ENCODE measurements at places on chromosomes 12 and 14.

DNA sequence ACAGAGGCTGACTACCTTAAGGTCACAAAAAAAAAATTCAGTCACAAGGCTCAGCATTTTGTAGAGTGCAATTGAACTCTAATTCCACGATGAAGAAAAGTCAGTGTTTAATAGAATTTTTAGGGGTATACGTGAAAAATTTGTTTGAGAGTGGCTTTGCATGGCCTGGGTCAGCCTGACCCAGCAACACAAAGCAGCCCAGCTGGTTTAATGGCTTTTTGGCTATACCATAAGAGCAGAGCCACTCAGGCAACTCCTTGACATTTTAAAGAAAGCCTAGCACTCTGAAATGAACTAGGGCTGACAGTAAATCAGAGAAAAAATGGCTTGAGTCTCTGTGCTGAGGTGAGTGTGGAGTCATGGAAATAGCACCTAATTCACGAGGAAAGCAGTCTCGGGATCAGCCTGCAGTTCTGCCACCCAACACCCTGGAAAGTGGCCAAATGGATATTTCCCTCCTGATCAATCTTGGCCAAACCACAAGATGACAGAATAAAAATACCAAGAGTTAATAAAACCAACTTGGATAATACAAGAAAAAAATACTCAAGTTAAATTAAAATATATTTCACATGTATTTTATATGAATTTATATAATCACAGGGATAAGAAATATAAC lies 59.5 kb downstream of the GALNT4 start:
- no peak for DNase-seq

- no peak for DNase-seq
Observed at GRCh38 chr14:25375639-25376038, 325.7 kb upstream of the STXBP6 start.

DNA sequence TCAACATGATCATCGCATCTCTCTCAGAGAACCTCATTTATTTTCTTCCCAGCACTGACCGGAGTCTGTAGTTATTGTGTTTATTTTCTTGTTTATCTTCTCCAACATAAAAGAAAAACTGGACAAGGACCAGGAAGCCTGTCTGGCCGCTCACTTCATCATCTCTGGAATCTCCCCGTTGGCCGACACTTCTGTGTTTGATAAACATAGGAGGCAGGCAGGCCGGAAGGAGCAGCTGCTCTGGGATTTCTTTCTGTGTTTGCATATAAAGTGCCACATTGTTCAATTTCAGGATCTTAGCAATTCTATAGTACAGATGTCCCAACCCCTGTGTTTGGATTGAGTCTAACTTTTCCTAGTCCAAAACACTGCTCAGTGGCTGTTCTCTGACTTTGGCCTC lies 53.3 kb downstream of the ACACB start:
- DNase-seq = no peak

DNA sequence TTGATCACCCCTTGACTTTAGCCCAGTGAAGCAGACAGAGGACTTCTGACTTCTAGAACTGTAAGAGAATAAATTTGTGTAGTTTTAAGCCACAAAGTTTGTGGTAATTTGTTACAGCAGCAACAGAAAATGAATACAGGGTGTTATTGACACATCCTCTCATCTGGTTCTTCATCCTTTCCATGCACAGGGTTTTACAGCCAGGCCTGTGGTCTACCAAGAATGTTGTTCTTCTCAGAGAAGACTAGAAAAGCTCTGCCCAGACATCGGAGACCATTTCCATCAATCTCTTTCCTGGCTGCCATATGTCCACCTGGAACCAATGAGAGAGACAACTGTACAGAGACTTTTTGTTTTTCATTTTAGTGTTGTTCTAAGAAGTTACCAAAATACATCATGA lies 308.2 kb upstream of the AMIGO2 start:
- DNase-seq = no peak

DNA sequence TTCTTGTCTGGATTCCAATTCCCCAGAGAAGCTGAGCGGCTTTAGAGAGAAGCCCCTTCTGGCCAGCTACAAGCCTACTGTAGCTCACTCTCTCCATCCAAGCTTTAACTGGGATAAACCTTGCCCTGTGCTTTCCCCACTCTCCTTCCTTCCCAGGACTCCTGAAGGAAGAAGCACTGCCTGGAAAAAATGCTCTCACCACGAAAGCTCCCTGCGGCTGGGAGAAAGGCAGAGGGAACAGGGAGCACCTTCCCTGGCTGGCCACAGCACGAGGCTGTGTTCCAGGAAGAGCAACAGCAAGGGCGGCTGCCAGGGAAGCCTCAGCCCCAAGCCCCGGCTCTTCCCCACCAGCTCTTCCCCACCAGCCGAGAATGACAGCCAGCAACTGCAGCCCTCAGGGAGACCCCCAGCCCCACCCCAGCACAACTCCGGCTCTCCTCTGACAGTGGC lies 40.8 kb upstream of the PNMA1 start:
- no peak for DNase-seq

DNA sequence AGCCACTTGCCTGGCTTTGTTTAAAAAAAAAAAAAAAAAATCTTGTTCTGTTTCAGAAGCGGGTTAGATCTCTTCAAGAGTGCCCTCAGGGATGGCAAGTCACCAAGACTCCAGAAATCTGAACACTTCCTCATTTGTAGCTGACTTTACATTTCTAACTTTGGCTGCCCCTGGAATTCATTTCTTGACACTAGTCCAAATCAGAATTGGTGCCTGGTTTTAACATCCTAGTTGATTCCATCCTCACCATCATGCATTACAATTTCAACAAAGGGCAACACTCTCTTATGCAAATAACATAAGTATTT lies 295.5 kb downstream of the RMST start:
- no peak for DNase-seq

DNA sequence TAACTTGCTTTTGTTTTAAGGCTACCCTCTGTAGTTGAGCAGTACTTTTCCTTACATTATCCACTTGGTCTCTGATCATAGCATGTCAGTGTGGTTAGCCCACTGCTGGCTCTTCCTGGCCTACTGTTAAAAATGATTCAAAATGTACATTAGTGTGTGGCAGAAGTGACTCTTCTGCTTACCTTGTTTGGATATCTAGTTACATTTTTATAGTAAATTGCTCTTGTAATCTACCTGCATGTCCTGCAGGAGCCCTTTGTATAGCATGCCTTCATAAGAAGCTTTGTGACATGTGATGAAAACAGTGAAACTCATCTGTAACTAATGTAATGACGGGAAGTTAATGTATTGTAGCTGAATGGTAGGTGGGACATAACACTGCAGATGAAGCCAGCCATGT lies 8.1 kb downstream of the SPATS2 start:
- DNase-seq = no peak

DNA sequence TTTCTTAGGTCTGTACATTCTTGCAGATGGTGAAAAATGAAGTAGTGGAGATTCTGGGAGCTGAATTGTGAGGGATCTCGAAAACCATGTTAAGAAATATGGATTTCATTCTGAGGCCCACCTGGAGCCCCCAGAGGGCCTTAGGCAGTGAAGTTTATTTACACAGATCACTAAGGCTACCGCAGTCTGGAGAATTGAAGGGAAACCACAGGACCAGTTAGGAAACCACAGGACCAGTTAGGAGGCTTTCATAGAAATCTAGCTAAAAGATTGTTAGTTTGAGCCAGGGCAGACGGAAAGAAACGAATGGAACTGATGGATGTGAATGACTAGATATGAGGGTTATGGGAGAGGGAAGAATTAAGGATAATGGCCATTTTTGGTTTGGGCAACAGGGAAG lies 7.2 kb downstream of the CBLN3 start:
- DNase-seq = no peak

DNA sequence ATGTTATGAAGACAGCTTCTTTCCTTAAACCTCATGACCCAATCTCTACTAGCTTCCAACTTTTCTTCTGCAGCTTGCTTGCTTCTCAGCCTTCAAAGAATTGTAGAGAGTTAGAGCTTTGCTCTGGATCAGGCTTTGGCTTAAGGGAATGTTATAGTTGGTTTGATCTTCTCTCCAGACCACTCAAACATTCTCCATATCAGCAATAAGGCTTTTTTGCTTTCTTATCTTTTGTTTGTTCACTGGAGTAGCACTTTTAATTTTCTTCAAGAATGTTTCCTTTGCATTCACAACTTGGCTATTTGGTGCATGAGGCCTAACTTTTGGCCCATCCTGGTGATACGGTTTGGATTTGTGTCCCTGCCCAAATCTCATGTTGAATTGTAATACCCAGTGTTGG lies 163.8 kb downstream of the PCNX1 start:
- no peak for DNase-seq

DNA sequence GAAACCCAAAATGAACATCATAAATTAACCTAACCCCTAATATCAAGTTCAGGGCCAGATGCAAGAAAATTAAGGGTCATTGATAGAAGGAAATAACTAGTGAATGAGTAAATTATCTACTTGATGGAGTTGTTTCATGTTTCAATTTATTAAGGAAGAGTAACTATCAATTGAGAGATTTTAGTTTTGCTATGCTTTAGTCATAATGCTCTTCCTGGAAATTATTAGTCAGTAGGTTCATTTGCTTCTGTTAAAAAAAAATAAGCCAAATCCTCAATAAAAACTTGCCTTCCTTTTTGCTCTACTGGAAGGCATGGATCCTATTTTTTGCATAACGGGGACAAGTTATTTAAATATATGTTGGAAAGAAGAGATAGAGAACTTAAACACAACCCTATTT lies 59.0 kb upstream of the HIF1A start:
- no peak for DNase-seq

- DNase-seq = no peak
Observed at GRCh38 chr14:55699131-55700057, 119.4 kb downstream of the KTN1 start.

DNA sequence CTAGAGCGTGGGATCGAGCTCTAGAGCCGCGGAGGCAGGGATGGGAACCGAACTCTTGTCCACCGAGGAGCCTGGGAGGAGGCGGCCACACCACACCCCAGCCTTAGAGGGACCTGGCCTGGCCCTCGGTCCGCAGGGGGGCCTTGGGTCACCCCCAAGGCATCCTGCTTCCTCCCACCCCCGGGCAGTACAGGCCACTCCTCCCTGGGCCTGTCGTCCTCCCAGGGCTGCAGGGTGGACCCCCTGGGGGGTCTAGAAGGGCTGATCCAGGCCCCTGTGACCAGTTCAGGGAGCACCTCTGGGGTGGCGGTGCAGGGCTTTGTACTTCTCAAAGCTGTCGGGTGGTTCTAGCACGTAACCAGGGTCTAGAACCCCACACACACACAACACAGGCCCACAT lies 79.1 kb upstream of the FBRSL1 start:
- DNase-seq = no peak

GRCh38 chr12:91502208-91502607 lies 319.6 kb upstream of the DCN start:
- DNase-seq = no peak

GRCh38 chr14:39861229-39861600 lies 429.0 kb upstream of the FBXO33 start:
- DNase-seq = no peak

DNA sequence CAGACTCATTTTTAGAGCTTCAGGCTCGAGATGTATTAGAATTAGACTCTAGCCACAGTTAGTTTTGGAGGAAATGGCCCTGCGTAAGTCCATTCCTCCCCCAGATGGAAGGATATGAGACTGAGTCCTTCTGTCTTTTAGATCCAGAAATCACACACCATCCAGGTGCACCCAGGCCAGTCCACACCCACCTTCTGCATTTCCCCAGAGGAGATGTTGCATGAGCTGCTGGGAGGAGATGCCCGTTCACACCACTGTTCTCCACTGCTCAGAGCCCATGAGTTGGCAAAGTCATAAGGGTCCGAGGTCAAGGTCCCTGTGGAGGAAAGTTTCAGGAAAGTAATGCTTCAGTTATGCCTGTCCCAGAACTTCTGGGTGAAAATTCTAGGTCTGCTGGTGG lies 29.2 kb downstream of the VWF start:
- DNase-seq = no peak
